ENCODE measurements at places on chromosomes 2 and 18.

GRCh38 chr2:112547333-112547732 lies 5.1 kb downstream of the POLR1B start:
- DNase-seq: no peak

GRCh38 chr2:1990151-1990589 lies 245.9 kb upstream of the PXDN start:
- DNase-seq: no peak

- peak; percentile 45 for DNase-seq
Observed at GRCh38 chr18:48948112-48949049, 2.4 kb downstream of the SMAD7 start.

- DNase-seq: no peak
Observed at GRCh38 chr2:53104263-53104662, 663.3 kb upstream of the CHAC2 start.

DNA sequence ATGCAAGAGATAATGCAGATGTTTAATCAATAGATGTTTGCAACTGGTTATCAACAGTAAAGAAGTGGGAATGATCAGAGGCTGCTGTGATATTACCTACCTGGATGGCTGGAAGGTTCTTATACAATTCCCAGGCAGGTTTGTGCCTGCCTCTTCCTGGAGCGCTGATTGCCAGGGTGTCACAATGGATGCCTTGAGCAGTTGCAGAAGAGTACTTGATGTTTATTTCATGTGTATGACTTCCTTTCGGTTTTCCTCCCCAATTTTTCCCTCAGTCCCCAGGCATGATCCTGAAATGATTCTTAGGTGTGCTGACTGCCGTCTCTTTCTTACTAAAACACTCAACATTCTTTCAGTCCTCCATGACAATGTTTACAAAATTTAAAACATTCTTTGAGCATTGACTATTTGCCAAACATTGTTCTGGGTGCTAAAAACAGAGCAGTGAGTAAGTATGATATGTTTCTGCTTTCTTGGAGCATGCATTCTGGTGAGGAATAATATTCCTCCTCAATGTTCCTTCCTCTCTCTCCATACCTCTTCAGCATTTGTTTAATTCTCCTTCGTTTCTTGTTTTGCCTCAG lies 416.6 kb upstream of the TRIB2 start:
- DNase-seq: no peak

DNA sequence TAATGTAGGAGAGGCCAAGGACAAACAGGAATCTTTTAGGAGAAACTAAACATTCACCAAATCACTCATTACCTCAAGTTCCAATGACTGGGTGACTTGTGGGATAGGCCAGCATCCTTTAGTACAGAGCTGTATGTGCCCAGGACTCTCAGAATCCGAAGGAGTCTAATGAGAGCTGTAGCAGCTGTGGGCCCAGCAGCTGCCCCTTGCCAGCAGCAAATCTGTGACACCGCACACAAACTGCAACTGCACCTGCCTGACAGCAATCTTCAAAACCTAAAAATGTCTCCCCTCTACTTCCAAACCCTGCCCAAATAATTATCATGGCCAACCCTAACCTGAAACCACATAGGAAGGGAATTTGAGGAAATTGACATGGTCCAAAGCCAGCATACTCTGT lies 44.5 kb upstream of the ACVR2A start:
- DNase-seq: no peak

DNA sequence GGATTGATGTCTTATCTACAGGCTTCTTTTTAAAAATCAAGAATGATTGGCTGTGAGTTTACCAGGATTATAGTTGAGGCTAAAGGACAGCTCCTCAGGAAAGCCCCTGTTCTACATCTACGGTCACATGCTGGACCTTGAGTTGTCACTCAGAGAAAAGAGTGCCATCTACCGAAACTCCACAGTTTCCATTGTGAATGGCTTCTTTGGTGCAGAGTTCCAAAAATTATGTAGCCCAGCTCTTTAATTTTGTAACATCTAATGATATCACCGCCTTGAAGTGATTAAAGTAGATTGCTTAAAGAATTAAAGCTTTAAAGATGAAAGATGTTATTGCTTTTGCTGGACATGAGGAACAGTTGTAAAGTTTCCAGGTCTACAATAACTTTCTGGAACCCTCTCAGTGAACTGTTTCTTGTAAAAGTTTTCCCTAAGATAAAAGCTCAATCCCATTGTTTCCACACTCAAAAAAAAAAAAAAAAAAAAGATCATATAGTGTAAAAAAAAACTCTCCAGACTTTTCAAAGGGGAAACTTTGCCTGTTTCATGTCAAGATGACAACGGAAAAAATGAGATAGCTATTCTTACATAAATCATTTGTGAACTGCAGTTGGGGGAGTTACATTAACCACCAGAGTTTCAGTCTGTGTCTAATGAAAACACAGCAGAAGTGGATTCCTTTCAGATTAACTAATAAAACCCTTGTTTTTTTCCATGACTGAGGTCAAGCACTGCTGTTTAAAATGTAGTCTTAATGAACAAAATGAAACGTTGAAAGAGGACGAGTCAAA lies 4.3 kb downstream of the COL3A1 start:
- DNase-seq: no peak

- DNase-seq: no peak
Observed at GRCh38 chr2:77155511-77155910, 366.7 kb downstream of the LRRTM4 start.

DNA sequence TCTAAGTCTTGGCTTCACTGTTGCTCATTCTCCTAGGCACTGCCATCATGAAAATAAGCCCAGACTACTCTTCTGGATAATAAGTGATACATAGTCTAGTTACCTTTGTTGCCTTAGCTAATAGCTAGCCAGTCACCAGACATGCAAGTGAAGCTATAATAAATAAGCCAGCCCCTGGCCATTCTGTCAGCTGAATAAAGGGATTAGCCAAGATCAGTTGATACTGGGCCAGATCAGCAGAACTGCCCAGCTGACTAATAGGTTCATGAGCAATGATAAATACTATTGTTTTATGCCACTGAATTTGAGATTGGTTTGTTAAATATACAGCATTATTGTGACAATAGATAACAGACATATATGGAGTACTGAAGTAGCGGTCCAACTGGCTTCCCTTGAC lies 8.0 kb upstream of the C2orf69 start:
- DNase-seq: no peak

DNA sequence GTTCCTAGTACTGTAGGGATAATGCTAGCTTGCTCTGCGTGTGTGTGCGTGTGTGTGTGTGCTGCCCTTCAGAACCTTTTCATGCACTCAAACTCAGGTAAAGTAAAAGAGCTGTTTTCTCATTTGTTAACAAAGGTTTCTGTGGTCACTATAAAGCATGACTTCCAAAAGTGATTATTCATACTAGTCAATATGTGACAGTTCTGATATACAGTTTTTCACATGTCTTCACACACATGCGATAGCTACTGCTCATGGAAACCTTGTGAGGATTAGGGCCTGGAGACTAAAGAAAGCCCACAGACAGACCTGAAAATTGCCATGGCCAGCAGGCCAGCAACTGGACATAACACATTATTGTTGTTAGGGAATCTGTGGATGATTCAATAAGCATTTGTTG lies 56.9 kb upstream of the NEMP2 start:
- DNase-seq: no peak

GRCh38 chr2:26721115-26722032 lies 28.9 kb downstream of the KCNK3 start:
- no peak for DNase-seq

DNA sequence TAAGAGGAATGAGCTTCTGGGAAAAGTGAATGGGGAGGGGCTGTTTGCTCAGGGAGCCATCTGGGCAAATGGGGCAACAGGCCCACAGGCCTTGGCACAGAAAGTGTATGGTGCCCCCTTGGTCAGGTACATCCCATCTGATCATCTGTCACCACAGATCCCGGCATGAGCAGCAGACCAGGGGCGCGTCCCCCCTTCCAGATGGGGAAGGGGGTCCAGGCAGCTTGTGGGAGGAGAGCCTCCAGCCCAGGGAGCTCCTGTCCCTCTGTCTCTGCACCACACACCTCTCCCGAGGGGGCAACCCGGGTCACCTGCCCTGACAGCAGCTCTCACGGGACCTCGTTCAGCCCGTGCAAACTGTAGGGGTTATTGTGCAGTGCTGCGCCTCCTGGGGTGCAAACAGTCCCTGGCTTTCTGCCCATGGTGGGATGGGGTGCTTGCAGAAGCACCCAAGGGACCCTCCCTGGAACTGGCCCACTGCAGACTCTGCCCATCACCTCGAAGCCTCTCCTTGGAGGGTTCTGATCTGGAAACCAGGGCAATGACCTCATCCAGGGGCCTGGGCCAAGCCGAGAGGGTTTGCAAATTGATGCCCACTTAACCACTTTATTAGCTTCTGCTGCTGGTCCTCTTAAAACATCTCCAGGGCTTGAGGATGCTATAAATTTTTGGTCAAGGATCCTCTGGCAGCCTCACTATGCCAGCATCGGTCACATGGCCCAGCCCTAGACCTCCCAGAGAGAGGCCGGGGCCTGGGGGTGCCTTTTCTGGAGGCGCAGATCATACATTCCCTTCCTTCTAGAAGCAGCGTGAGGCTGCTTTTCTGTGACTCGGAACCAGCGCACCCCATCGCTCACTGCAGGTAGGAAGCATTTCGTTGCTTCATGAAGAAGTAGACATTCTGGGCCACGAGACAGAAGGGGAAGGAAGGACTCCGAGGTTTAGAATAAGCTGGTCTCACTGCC lies 7.6 kb upstream of the BOK start:
- no peak for DNase-seq

DNA sequence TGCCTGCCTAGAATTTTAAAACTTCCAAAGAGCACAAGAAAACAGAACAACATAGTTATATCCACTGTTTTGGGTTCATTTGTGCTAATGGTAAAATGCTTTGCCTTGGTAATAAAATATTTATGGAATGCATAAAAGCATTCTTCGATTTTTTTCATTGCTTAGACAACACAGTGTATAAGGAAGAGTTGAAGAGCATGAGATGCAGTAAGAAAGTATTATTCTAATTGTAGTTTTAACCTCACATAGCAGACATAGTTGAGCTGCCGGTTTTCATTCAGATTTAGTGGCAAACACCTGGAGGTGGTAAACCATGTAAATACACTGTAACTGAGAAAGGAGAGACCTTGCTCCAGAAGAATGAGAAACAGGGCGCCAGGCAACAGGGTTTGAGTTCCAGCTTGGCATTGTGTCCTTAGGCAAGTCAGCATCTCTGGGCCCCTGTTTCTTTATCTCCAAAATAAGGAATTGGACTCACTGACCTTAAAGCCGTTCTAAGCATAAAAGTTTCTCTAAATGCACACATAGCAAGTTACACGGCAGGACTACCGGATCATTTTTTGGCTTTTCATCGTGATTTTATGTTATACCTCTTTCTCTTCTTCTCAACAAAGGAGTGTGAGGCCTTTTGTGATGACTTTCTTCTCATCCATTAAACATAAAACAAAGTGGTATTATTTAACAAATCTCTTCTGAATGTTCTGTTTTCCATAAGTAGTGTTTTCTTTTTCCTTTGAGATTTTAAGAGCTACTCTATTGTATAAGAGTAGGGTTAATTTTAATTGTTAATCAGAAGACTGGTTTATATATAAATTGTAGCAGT lies 7.9 kb downstream of the UGP2 start:
- no peak for DNase-seq

- no peak for DNase-seq
Observed at GRCh38 chr2:35997488-35997887, 358.1 kb upstream of the CRIM1 start.

- no peak for DNase-seq
Observed at GRCh38 chr2:179107737-179108136, 57.8 kb upstream of the CCDC141 start.

DNA sequence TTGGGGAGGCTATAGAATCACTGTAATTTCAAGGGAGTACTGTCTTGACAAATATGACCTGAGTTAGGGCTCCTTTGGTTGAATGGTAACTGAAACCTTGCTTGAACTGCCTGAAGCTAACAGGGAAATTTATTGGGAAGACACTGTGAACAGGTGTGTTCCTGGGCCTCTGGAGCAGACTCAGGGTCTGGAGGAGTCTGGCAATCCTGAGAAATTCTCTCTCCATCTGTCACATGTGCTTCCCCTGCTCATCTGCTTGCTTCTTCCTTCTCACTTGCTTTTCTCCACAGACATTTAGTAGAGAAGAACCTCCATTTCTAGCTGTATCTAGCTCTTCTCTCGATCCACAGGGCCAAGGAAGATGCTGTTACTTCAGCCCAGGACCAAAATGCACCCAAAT lies 476.5 kb downstream of the LRP1B start:
- DNase-seq: no peak

- DNase-seq: no peak
Observed at GRCh38 chr18:7413906-7414305, 153.2 kb upstream of the PTPRM start.

- no peak for DNase-seq
Observed at GRCh38 chr18:12254136-12254819, at the start of gene CIDEA. Gene CIDEA (plus strand): TSS chr18:12254361. CDS start chr18:12254384, 23 bp downstream.

GRCh38 chr2:209940936-209941335 lies 61.5 kb upstream of the RPE start:
- DNase-seq: no peak

GRCh38 chr2:98959810-98960507 lies 23.9 kb upstream of the CRACDL start:
- no peak for DNase-seq

DNA sequence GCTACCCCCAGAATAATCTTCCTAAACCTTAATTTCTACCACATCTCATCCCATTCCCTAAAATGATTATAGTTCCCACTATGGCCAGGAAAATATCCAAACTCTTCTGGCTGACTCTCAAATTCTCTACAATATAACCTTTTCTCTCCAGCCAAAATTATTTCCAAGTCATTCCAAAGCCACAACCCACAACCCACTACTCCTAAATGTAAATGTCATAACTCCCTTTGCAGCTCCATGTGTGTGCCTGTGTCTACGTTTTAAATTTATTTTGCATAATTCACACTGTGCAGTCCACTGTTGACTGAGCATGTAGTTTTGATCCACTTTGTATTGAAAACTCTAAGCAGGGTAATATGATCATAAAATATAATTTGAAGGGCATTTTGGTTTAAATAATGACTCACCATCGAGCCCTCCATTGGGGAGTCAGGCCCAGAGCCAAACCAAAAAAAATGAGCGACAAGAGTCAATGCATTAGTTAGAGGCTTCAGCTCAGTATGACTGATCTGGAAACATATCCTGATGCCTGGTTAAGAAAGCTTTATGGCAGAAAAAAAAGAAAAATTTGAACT lies 171.0 kb downstream of the AFF3 start:
- no peak for DNase-seq

DNA sequence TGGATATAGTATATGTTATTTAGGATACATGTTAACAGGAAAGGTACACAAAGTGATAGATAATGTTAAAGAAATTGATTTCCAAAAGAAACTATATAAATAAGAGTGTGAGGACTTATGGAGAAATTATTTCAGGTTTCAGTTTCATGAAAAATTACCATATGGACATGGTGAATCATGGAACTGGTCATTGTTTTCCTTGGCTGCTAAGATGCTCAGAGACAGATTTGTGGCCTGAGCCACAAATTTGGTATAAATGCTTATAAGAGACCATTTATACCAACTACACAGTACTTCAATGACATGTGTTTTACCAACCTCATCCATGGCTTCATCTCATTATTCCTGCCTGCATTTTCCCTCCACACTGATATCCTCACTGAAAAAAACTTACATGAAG lies 188.1 kb downstream of the FMNL2 start:
- DNase-seq: no peak
